Natural killer cell treated with Interleukin-12 subunit alpha and Interleukin-12 subunit beta and Interleukin-15 and Interleukin-18, amount 100 ng/mL, for 72 hours (primary cell): ENCODE measurements at places on chromosomes 1 and 21. TPM values are rescaled to one million over a fixed set of nuclear protein-coding genes. Genes with fewer than 3 reads are reported as not detected.

The SLC35F3 gene
- total RNA-seq, result 0.56 TPM

The SPRR2D gene
- total RNA-seq, result not detected

GRCh38 chr1:59903141-59903754 lies 23.3 kb downstream of the CYP2J2 start:
- no peaks in the 10 kb centered on the region for H3K36me3 ChIP-seq
- DNase-seq, result no peak
- no peak overlapping the region for H3K27ac ChIP-seq
- no peaks in the 10 kb centered on the region for H3K4me1 ChIP-seq
- H3K27me3 ChIP-seq, result peaks cover 8% of the 10 kb centered on the region

DNA sequence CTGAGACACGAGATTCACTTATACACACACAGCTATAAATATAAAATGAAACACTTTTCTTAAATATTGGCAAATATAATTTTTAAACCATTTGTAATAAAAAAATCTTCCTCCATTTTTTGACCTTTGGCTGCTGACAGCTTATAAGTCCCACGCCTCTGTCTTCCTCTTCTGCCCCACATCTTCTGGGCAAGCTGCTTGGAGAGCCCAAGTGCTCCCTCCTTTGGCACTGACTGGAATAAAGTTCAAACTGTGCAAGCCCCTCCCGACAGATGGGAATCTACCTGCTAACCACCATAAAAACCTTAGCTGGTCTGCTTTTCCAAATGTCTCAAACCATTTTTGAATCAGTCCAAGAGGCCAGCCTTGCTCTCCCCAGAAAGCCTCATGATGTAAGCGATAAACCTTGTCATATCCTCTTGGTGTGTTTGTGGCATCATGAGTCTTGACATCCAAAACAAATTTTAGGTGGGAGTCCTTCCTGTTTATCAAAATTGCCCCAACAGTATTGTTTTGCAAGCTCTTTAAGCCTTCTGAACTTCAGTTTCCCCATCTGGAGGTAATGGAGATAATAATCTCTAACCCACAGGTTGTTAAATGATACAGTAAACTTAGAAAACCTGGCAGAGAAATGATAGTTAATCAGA lies 99.8 kb downstream of the SNX7 start:
- H3K4me3 ChIP-seq, result no peak overlapping the region
- no peak for DNase-seq
- no peaks in the 10 kb centered on the region for H3K36me3 ChIP-seq
- H3K27me3 ChIP-seq, result no peaks in the 10 kb centered on the region

DNA sequence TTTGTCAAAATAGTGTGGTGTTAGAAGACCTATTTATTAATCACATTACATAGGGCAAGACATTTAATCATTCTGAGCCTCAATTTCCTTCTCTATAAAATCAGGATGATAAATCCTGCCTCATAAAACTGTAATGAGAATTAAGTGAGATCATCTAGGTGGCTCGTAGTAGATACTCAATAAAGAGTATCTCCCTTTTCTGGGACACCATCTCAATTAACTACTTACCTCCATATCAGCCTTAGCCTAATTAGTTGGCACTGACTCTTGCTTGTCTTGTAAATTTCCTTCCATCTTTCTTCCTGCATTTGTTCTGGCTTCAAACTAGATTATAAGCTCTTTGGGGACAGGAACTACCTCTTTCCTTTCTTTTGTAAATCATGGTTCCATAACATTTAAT lies 102.6 kb upstream of the TNR start:
- no peak for DNase-seq
- H3K4me1 ChIP-seq, result no peaks in the 10 kb centered on the region
- no peak overlapping the region for H3K27ac ChIP-seq
- H3K36me3 ChIP-seq, result no peaks in the 10 kb centered on the region

DNA sequence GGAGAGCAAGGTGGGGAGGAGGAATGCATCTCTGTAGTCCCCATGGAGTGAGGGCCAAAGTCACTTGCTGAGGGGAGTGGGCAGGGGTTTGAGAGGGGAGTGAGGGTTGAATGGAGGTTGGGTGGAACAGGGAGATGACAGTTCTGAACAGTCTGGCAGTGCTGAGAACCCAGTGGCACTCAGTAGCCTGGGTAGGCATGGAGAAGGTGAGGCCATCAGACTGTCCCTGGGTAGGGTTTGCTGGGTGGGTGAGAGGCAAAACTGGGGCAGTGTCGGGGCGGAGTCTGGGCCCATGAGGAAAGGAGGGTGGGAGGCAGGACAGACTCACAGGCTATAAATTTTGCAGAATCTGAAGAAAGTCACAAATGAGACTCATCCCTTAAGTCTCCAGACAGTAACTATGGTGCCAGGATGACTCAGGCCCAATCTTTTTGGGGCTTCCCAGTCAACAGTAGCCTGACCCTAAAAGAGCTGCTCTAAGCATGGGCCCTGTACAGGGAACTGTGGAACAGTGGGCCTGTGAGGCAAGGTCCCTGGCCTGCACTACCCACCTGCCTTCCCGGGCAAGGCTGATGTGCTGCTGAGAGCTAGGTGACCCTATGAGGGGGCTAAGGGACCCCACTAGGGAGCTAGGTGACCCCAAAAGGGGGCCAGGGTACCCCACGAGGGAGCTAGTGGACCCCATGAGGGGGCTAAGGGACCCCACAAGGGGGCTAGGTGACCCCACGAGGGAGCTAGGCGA lies 51.0 kb upstream of the DMRTB1 start:
- H3K36me3 ChIP-seq, result no peaks in the 10 kb centered on the region
- peaks cover 44% of the 10 kb centered on the region for H3K4me1 ChIP-seq
- no peaks in the 10 kb centered on the region for H3K27me3 ChIP-seq
- H3K27ac ChIP-seq, result peak overlapping the region; percentile 90
- no peak for DNase-seq

GRCh38 chr1:45623972-45624371 lies at the start of gene CCDC17:
TSS of gene CCDC17 (minus strand) at chr1:45624054. CDS start at chr1:45623909, 145 bp downstream.
- no peaks in the 10 kb centered on the region for H3K27me3 ChIP-seq
- H3K27ac ChIP-seq, result peak within 1 kb of the TSS; percentile 51
- no peaks in the 10 kb centered on the region for H3K4me1 ChIP-seq
- DNase-seq, result no peak
- no peak within 1 kb of the TSS for H3K4me3 ChIP-seq
- no peaks in the 10 kb centered on the region for H3K36me3 ChIP-seq
